NCI-H345 (cell line): ENCODE measurements at places on chromosomes 3 and 15.
A peak's percentile ranks its signal among the peaks of the same experiment; 100 is the strongest.

DNA sequence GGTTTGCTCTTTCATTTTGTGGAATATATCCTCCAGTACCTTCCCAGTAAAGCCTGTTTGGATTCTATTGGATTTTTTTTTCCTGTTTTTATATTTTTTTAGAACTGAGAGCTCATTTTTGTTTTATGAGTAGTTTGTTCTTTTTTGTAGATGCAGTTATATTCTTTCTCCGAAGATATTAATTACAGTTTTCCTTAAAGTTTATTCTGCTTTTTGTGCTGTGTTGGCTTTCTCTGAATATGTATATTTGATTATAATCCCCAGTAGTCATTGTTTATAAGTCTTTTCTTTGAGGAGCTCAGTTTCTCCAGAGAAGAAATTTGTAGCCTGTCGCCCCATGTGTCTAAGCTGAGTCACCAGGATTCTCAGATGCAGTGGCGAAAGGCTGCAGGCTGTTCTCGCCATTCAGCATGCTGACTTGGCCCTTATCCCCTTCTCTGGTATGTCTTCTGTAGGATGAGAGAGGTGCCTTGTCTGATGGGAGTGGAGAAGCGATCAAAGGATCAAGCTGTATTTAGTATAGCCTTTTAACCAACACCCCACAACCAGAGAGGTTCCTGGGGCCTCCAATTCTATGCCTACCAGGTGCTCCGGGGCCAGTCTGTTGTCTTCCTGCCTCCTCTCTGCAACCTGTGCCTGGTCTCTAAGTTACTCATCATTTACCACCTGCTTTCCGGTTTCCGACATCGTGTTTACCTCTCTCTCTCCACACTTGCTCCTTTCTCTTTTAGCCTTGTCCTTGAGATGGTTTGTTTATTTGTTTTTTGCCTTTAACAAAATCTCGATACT is 31.7 kb upstream of the MFSD1 start:
- DNase-seq, result no peak

- DNase-seq, result no peak
Measured at GRCh38 chr3:31793821-31794220, 187.2 kb downstream of the OSBPL10 start.

GRCh38 chr3:124053871-124054270 is 61.9 kb upstream of the ROPN1 start:
- peak; percentile 9 for DNase-seq

DNA sequence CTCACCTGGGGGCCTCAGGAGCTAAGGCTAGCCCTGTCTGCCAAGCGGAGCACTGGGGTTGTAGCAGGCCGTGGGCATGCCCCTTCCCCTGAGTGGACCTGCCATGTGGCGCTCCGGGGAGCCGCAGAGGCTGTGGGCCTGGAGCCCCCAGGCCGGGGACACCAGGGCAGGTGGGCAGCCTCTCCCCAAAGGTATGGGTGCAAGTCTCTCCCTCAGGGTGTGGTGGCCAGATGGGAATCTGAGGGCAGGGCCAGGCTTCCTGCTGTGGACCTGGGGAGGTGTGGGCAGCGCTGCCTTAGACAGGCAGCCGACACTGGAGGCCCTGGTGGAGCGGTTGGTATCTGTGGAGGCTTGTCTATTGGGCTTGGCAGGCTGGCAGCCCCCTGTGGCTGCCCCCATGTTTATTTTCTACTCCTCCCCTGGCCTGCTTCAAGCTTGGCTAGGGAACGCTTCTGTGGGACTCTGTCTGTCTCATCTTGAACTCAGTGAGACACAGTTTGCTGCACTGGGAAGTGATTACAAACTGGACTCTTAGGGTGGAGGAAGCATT is 5.9 kb downstream of the ACVR2B start:
- no peak for DNase-seq

DNA sequence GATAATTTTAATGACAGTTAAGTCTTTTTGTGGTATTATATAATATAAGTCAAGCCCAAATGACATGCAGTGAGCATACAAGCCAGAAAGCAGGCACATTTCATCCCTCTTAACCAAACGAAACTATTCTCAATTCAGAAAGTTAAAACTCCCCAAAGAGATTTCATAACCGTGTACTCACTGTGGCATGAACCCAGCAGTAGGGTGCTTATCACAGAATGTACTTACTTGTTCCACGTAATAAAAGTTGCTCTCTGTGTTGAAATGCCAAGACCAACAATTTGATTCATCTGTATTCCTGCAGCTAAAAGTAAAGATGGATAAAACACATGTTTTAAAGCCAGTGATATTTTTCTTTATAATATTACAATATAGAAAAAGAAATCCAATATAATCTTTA is 12.1 kb downstream of the GK5 start:
- no peak for DNase-seq

DNA sequence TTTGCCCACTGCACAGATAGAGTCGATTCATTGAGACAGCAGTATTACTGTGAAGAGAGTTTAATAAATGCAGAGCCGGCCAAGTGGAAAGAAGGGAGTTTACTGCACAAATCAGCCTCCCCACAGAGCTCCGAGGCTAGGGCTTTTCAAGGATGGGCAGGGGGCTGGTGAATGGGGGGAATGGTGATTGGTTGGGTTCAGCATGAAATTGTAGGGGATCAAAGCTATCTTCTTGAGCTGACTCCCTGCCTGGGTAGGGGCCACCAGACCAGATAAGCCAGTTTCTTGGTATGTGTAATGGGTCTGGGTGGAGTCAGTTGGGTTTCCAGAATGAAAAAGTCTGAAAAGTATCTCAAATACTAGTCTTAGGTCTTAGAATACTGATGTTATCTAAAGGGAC is 66.6 kb downstream of the SYNPR start:
- no peak for DNase-seq

DNA sequence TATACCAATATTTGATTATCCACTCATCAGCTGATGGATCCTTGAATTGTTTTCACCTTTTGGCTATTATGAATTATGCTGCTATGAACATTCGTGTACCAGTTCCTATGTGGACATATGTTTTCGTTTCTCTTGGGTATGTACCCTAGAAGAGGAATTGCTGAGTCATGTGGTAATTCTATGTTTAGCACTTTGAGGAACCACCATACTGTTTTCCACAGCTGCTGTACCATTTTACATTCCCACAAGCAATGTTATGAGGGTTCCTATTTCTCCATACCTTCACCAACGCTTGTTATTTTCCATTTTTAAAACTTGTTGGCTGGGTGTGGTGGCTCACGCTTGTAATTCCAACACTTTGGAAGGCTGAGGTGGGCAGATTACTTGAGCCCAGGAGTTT is 62.9 kb downstream of the RPLP1 start:
- no peak for DNase-seq

DNA sequence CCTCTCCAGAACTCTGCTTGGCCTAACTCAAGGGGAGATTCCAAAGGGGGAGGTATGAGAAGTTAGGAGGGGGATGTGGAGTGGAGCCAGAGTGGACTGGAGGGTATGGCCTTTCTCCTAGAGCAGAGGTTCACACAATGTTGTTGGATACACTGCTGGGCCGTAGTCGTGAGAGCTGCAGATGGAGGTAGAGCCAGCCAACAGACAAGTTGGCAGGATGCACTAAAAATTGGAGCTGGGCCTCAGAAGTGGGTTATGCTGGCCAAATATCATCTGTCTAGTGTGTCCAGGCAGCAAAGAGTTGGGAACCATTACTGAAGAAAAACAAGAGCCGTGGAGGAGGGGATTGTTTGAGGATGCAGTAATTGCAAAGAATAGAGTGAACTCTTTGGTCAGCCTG is 27.7 kb upstream of the LRRFIP2 start:
- DNase-seq, result no peak

DNA sequence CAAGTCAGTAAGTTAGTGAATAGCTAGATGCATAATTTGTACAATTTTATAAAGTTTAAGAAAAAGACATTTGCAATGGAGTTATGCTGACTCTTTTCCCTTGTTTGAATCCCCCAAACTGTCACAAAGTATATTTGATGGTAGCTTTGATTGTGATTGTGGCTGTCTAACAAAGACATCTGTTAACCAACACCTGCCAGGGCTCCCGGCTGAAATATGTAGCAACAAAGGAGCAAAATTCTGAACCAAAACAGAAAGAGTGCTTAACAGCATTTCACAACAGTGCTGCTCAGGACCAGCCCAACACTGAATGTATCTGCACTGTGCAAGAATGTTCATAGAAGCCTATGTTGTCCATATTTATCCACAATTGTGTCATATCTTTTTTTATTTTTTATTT is 39.4 kb downstream of the LEO1 start:
- DNase-seq, result no peak

DNA sequence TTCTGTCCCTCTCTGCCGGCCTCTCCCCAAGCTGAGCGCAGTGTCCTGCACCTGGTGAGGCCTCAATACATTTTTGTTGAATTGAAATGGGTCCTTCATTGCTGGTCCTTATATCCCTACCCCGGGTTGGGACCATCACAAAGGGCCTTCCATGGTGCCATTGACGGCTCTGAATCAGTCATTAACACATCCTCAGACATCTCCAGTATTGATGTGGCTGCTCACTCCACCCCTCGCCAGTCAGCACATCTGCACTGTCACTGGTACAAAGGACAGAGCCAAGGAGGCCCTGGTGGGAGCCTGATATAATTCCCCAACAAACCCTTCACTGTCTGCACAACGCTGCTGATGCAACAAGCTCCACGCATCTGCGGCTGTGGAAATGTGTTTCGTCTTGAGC is 191.6 kb upstream of the TOPAZ1 start:
- DNase-seq, result no peak

DNA sequence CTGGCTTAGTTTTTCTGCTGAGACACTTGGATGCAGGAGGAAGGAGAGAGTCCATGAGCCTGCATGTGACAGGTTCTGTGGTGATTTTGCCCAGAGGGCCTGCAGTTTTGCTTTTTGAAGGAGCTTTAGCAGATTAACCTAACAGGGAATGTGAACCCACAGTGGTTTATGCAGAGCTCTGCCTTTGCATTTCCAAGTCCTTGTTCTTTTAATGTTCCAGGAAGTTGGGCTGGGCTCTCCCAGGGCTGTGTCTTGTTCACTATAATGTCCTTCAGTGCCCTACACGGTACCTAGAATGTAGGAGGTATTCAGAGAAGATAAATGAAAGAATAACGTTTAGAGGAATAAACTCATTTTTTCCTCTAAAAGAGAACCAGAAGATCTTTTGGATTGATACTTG is 50.3 kb downstream of the PCCB start:
- DNase-seq, result no peak

GRCh38 chr3:71854096-71854495 is 69.1 kb upstream of the PROK2 start:
- DNase-seq, result no peak

DNA sequence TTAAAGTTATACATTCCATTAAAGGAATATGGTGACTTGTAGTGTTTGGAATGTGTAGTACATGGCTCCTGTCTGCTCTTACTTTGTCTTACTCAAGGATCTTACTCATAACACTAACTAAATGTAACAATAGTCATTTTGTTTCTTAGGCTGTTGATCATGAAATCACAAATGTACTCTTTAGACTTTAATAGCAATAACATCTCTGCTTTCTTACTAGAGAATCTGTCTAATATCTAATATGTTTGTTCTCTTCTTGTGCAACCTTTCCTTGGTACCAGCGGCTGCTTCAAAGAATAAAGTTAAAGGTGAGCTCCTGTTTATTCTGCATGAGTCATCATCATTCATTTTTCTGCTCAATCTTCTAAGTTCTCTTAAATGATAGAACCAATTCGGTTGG is 767.5 kb downstream of the CADM2 start:
- no peak for DNase-seq

GRCh38 chr3:161081633-161082032 is 23.5 kb downstream of the B3GALNT1 start:
- no peak for DNase-seq

DNA sequence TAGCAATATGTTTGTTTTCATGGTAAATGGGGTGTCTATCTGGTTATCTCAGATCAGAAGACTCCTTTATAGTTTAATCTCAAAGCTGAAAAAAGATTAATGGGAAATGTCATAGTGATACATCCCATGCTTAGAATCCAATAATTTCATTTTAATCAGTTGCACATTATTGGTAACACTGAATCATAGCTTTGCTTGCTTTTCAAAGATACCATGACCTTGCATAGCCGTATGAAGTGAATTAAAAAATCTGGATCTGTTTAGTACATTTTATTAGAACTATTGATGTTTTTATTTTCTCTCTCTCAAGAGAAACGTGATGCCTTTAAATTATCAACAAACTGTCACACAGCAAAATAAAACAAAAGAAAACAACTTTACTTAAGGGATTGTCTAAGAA is 506.7 kb upstream of the SGO1 start:
- DNase-seq, result no peak

GRCh38 chr3:183328164-183328563 is 75.1 kb downstream of the B3GNT5 start:
- no peak for DNase-seq

GRCh38 chr3:39189959-39190269 is 2.5 kb downstream of the XIRP1 start:
- DNase-seq, result peak; percentile 18

DNA sequence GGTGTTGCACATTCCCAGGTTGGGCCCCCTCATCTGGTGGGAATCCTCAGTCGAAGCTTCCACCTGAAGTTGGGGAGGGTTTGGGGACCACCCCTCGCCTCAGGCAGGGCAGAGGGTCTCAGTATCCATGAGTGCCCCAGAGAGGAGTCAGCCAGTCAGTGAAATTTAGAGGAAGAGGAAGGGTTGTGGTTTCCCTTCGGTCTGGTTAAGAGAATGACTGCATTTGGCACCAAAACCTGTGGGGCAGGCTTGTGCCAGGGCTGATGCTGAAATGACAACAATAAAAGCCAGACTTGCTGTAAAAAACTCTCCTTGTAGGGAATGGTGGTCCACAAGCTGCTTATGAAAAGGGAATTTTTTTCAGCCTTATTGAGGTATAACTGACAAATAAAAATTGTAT is 22.6 kb downstream of the LMCD1 start:
- no peak for DNase-seq

DNA sequence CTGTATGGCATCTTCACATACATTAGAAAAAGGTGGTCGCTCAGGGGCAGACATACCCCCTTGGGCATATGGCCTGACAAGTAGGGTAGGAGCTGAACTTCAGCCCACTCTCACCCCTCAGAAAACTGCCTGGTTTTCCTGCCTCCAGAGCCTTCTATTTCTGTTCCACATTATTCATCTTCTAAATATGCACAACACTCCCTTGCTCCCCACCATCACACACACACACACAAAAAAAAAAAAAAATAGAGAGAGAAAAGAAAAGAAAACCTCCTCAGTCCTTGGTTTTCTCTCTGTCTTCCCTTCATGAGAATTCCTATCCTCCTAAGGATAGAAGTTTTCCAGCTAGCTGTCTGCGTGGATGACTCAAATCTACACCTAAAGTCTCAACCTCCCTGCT is 5.6 kb upstream of the ROPN1 start:
- no peak for DNase-seq

DNA sequence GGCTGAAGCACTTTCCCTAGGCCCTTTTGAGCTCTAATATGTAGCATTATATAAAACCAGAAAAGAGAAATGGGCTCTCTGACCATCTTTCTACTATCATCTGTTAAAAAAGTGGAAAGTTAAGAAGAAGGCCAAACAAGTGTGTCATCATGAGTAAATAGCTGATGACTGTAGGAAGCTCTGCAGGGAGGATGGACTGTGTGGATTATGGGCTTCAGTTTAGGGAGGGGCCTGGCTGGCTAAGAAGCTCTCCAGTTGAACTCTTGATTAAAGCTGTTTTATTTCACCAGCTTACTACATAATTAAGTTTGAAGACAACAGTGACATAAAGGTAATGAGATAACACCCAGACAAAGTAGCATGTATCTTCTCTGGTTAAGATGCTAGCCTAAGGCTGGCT is 30.6 kb downstream of the INTS14 start:
- DNase-seq, result no peak
